ENCODE measurements at places on chromosomes 7 and 10.

GRCh38 chr7:141475679-141476078 is 75.5 kb upstream of the AGK start:
- DNase-seq, result no peak

DNA sequence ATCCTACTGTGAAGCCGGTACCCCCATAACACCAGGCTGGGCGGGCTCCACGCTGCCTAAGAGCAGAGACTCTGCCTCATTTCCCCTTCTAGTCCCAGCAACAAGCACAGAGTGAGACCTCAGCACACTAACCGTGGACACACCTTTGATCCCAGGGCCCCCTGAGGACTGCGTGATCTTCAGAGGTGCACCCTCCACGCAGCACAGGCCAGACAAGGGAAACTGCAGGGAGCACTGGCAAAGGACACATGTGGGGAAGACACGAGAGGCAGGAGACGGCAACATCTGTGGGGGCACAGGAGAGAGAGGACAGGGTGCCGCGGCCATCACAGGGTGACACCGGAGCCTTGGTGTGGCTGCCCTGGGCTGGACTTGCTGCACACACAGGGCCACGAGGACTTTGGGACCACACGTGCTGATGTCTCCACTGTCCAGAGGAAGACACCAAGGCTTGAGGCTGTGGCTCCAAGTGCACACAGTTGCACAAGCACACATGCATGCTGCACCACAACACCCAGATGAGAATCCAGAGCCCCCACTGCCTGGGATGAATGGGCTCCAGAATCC is 128.8 kb downstream of the PTPRN2 start:
- DNase-seq, result no peak

DNA sequence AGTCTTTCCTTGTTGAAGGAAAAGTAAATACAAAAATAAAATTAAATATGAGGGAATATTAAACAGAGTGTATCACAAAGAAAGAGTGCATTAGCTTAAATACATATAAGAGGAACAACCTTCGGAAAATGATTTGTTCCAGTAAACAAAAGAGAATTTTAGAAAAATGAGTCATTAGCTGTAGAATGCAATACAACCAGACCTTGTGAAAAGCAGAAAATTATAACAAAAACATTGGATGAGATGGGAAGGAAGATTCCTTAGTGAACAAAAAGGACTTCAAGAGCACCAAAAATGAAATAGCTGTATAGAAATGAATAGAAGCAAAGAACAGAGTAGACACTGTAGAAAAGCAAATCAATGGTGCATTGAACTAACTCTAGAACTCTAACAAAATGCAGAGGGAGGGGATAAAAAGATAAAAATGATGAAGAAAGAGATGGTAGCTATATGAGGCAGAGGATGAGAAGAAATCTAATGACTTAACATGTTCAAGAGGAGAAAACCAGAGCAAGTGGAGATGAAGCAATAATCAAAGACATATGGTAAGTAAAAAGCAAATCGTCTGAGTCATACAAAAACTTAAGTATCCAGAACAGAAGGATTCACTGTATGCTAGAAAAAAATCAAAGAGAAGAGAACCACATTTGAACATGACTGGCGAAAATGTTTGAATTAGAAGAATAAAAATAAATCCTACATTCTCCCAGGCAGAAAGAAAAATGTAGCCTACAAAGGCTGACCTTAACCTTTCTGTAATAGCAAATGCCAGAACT is 190.5 kb downstream of the TMEM26 start:
- DNase-seq, result no peak

GRCh38 chr7:45670227-45670626 is 96.1 kb downstream of the ADCY1 start:
- no peak for DNase-seq

DNA sequence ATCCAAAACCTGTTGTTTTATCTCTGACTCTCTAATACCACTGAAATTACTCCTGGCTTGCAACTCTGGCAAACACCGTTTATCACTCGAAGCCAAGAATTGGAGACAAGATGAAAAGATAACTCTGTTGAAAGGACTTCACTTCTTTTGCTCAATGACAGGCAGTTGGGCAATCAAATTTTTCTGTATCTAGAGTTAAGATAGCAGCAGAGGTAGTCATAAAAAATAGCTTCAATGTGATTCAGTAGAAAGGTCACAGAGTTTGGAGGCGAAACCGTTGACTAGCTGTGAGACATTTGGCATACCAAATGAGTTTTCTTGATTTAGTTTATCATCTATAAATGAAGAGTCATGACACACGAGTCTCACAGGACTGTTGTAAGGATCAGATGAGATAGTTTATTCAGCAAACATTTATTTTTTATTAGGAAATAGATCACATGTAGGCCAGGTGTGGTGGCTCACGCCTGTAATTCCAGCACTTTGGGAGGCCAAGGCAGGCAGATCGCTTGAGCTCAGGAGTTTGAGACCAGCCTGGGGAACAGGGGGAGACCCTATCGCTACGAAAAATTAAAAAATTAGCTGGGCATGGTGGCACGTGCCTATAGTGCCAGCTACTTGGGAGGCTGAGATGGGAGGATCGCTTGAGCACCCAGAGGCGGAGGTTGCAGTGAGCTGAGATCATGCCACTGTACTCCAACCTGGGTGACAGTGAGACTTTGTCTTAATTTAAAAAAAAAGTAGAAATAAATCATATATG is 23.6 kb downstream of the AKR1B1 start:
- DNase-seq, result no peak

DNA sequence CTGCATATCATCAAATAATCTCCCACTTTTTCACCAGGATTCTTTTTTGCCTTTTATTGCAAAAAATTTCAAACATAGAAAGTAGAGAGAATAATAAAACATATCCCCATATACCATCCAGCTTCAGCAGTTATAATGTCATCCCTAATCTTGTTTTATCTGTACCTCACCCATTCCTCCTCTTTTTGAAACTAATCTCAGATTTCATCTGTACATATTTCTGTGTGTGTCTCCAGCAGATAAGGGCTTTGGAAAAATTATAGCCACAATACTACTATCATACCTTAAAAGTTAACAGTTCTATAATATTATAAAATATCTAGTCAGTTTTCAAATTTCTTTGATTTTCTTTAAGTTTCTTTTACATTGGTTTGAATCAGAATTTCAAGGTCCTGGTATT is 7.6 kb upstream of the ENTPD1 start:
- no peak for DNase-seq

DNA sequence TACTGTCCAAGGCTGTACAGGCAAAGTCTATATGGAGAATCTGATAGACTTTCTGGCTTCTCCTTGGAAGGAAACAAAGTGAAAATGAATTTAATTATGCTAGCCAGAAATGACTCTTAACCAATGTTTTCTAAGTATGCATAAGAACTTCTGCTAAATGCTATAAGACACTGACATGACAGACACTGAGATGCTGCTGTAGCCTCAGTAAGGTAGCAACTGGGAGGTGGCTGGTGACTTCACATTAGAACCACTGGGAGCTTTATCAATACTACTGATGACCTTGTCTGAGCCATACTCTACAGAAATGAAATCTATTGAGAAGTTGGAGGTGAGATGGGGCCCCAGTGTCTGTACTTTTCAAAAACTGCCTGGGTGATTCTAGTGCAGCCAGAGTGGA is 188.6 kb downstream of the ZNF365 start:
- DNase-seq, result no peak

DNA sequence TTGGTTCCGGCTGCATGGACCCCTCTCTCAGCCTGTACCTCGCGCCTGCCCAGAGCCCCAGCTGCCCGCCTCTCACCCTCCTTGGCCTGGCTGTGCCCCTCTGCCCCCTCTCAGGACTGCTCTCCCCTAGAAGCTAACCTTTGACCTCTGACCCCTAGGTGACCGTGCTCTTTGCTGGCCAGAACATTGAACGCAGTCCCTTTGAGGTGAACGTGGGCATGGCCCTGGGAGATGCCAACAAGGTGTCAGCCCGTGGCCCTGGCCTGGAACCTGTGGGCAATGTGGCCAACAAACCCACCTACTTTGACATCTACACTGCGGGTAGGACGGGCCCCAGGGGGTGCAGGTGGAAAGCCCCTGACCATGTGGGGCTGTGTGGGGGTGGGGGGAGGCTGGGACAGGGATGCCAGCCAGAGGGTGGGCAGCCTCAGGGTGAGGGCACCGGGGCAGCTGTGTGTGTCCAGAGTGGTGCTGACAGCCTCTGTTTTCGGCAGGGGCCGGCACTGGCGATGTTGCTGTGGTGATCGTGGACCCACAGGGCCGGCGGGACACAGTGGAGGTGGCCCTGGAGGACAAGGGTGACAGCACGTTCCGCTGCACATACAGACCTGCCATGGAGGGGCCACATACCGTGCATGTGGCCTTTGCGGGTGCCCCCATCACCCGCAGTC is 8.0 kb downstream of the FLNC start:
- DNase-seq, result no peak

- no peak for DNase-seq
Observed at GRCh38 chr10:119652361-119652730, 1.2 kb downstream of the BAG3 start.

All from NCI-H1930 (cell line).